Vagina (tissue), 2 donors: ENCODE measurements at places on chromosomes 1 and 21. TPM values are rescaled to one million over a fixed set of nuclear protein-coding genes. Genes with fewer than 3 reads are reported as not detected.

DNA sequence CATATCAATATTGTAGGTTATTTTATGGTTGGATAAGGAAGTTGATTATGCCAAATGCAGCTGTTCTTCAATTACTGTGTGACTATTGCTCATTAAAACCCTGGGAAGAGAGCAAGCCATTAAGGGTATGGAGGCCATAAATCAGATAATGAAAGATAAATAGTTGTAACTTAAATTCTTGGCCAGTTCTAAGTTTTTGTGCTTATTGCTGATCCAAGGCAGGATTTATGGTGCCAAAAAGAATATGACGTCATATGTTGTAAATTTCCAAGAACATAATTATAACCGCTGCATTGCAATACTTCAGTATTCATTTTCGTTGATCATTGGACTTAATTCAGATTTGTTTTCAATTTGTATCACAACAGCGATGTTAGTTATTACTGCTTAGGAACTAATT is 211.6 kb downstream of the LRRC40 start:
- H3K27me3 ChIP-seq = no peaks in the 10 kb centered on the region
- H3K4me1 ChIP-seq = no peaks in the 10 kb centered on the region
- H3K27ac ChIP-seq = no peak overlapping the region
- no peak for DNase-seq
- H3K36me3 ChIP-seq = no peaks in the 10 kb centered on the region

GRCh38 chr21:44643741-44644310 is 2.4 kb upstream of the KRTAP10-11 start:
- no peaks in the 10 kb centered on the region for H3K36me3 ChIP-seq
- no peak for DNase-seq
- H3K27ac ChIP-seq = no peak overlapping the region
- no peaks in the 10 kb centered on the region for H3K4me1 ChIP-seq
- H3K4me3 ChIP-seq = no peak overlapping the region

GRCh38 chr1:32868806-32869455 is 1.8 kb downstream of the FNDC5 start:
- H3K4me3 ChIP-seq = no peak overlapping the region
- H3K27ac ChIP-seq = no peak overlapping the region
- no peaks in the 10 kb centered on the region for H3K27me3 ChIP-seq
- peak; percentile 74 for DNase-seq
- H3K4me1 ChIP-seq = peaks cover 26% of the 10 kb centered on the region

TFF2 gene
- not detected for total RNA-seq

OLIG2 gene
- total RNA-seq = not detected

IARS2 gene
- total RNA-seq = 37.6 TPM
